ENCODE measurements at places on chromosomes 5 and 9.
A peak's percentile ranks its signal among the peaks of the same experiment; 100 is the strongest.

GRCh38 chr9:97349400-97349799 is 41.9 kb downstream of the CCDC180 start:
- no peak for DNase-seq

GRCh38 chr9:128141604-128142003 is 7.6 kb upstream of the LCN2 start:
- DNase-seq, result no peak

GRCh38 chr5:151071848-151072629 is 8.8 kb downstream of the TNIP1 start:
- no peak for DNase-seq

DNA sequence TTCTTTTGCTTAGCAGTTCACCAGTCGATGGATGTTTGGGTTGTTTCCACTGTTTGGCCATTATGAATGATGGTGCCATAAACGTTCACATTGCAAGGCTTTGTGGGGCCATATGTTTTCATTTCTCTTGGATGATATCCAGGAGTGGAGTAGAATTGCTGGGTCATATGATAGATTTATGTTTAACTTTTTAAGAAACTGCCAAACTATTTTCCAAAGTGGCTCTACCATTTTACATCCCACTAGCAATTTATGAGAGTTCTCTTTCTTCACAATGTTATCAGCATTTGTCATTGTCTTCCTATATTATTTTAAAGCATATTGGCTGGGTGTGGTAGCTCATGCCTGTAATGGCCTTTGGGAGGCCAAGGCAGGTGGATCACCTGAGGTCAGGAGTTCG is 5.2 kb downstream of the GPR107 start:
- DNase-seq, result no peak

- peak; percentile 29 for DNase-seq
Observed at GRCh38 chr5:76402251-76402885, 717 bp upstream of the IQGAP2 start.

GRCh38 chr9:4296217-4296616 is 3.7 kb downstream of the GLIS3 start:
- no peak for DNase-seq

GRCh38 chr5:177358370-177358819 is 671 bp downstream of the RGS14 start:
- DNase-seq, result no peak

DNA sequence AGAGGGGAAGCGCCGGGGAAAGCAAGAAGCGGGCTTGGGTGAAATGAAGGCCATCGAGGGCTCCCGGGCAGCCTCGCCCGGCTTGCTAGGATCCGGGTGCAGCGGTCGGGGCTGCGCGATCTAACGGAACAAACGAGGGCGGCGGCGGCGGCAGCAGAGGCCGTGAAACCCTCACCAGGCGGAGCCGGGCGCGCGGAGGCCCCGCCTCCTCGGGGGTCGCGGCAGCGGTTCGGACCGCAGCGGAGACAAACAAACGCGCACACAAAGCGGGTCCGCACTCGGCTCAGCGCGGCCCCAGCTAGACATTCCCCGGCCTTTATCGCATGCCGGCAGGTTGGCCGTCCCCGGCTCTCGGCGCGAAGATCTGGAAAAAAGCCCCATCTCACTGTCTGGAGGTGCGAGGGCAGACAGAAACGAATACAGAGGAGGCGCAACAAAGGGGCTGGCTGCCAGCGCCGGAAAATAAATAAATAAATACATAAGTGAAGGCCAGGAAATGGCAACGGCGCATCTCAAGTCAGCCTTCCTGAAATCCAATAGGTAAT is 10.5 kb upstream of the TRIM36 start:
- no peak for DNase-seq

GRCh38 chr5:138565100-138565821 is 9.9 kb downstream of the HSPA9 start:
- no peak for DNase-seq

GRCh38 chr9:93427655-93428379 is 23.7 kb upstream of the FAM120A start:
- no peak for DNase-seq

- DNase-seq, result no peak
Observed at GRCh38 chr9:14369011-14369410, 55.1 kb upstream of the NFIB start.

- peak; percentile 64 for DNase-seq
Observed at GRCh38 chr9:68999393-69000105, 14.4 kb downstream of the PRKACG start.

DNA sequence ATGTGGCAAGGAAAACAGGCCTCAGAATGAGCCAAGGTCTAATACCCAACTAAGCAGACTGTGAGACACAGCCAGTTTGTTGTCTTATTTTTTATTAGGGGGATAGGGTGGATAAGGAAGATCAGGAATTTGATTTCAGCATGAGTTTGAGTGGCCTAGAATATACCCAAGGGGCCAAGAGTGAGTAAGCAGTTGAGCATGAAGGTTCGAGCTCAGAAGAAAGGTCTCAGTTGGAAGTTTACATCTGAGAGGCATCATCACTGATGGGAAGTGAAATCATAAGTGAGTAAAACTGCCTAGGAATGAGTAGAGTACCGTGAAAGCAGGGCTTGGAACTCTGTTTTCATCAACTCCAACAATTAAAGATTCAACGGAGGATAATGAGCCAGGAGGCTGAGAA is 12.6 kb downstream of the PSMD5 start:
- DNase-seq, result no peak

DNA sequence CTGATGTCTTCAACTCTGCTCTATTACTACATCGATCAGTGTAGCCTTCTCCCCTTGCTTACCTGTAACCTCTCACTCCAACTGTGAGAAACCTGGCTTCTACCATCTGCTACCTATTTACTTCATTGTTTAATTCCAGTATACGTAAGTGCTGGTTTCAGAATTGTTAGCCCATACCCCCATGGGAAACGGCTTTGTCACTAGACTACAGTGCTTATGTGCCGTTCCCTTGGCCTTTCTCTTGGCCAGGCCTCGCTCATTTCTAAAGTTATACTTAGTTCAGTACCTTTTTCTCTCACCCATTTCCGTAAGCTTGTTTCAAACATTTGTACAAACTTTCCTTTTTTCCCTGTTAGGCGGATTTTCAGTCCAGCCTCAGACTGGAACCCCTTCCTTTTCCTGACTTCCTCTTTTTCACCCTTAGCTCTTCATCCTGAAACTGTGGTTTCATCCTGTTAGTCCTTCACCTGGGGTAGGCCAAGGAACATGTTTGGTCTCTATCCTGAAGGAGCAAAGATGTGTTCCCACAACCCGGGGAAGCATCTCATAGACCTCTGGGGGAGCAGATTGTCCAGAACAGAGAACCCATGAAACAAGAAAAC is 21.7 kb downstream of the ALG2 start:
- DNase-seq, result no peak

DNA sequence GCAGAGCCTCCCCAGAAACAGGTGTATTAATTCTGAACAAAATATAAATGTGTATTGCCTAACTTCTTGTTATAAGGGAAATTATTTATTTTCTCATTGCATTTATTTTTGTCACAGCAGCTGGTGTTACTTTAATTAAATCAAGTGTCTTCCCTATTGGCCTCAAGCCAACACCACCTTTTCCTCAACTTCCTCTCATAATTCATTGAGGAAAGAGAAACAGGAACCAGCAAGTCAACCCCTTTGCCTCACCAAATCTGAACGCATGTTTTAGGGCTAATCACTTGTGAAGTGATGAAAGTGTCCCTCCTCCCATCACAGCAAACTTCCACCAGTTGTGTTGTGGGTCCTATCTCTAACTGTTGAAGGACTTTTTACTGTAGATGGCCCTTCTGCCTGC is 73.1 kb downstream of the DIRAS2 start:
- DNase-seq, result no peak

DNA sequence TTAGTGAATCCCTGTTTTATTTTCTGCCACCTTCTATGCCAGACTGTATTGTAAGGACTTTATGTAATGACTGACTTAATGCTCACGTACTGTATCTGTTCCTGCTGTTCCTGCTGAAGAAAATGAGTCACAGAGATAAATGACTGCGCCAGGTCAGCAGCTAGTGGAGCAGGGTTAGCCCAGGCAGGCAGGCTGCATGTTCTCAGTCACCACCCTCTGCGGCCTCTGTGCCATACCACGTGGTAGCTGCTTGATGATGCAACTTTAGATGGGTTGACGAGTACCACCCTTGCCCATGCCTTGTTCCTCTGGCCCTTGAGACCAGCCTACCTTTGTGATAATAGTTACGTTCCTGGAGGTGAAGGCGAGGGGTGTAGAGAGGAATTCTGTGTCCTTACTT is 161.9 kb downstream of the TRIO start:
- DNase-seq, result peak; percentile 25

GRCh38 chr5:54524082-54524481 is 6.5 kb downstream of the SNX18 start:
- DNase-seq, result no peak

DNA sequence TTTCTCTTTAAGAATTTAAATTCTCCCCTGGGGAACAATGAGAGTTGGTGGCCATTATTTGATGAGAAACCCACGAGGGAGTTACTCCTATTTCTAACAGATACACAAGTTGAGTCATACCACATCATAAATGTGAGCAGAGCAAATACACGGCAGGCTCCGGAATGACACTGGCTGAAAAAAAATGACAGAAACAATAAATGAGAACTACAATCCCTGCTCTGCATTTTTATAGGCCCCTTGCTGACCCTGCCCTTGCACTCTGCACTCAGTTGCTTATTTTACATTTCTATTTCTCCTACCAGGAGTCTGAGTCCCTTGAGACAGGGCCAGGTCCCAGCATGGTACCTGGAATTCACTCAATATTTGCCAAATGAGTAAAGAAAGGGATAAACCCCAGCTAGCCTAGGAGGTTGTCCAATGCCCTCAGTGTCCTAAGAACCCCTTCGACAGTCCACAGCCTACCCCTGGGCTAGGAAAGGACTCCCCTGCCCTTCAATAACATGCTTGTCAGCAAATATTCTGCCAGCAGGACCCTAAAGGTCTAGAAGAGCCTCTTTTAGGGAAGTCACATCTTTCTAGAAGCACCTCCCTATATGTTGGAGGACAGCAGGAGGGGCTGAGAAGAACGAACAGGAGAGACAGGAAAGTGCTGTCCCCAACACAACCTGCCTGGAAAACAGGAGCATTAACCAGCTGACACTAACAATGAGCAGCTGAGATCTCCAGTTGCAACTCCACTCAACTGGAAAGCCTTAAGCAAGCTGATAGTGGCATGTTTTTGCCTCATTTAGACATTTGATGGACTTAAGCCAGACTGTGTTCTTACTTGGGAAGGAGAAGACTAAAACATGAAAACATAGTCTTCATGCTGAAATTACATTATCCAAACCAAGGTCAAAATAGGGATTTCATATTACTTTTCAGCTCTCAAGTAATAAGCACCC is 191.2 kb downstream of the ACTL7B start:
- no peak for DNase-seq

DNA sequence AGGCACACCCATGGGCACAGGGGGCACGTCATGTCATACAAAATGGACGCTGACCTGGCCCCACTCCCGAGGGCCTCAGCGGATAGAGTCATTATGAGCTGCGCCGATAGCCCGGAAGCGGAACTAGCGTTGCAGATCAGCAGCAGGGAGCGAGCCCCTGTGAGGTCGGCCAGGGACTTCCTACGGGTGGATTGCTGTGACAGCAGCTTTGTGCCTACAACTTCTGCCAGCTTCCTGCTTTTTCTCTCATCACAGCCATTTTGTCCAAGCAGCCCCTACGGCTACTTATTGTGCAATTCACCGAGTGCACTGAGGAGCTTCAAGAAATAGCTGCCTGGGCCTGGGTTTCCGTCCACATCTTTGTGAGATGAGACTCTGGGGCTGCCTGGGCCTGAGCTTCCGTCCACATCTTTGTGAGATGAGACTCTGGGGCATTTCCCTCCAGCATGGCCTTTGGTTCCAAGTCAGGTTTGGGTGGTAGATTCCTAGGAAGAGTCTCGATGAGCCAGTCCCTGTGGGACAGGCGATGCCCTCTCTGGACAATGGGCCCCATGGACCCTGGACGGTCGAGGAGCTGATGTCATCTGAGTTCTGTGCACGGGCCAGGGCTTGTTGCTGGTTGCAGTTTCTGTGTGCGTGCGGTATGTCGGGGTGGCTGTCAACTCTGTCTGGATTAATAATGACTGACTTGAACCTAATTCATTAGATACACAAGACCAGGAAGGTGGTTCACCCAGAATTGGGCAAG is 67.0 kb upstream of the GNE start:
- DNase-seq, result no peak

DNA sequence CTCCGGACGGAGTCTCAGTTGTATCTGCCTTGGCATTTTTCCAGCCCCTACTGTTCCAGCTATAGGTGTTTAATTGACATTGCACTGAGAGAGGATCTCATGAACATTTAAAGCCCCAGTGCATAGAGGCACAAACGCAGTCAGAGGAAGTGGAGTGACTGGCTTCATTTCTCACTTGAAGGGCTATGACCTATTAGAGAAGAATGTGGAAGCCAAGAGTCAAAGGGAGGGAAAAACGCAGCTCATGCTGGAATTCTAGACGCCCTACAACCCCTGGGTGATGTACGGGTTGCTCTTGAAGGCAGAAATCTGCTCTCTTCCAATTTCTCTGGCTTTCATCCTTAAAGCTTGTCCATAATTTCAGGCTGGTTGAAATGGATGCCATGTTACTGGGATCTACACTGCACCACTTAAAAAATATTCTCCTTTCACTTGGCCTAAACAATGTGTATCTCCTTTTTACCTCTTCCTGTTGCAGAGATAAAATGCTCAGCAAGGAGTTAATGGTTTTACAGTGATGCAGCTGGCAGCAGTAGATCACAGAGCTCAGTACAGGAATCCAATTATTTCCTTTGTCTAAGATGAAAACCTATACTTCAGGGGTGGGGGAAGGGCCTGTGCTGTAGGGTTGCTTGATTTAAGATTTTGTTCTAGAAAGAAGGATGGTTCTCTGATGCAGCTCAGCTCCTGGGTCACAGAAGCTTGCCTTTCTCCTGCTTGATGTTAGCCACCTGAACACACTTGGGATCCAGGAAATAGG is 61.8 kb upstream of the MAMDC2 start:
- peak; percentile 42 for DNase-seq

- no peak for DNase-seq
Observed at GRCh38 chr9:109681301-109681700, 98.7 kb upstream of the PALM2AKAP2 start.

GRCh38 chr5:87300744-87301143 is 33.1 kb downstream of the RASA1 start:
- peak; percentile 80 for DNase-seq

- no peak for DNase-seq
Observed at GRCh38 chr5:158385982-158386381, 527.0 kb upstream of the CLINT1 start.

GRCh38 chr5:97364731-97365130 is 181.7 kb upstream of the RIOK2 start:
- no peak for DNase-seq

GRCh38 chr5:167049043-167049663 is 1242.3 kb upstream of the WWC1 start:
- peak; percentile 38 for DNase-seq

DNA sequence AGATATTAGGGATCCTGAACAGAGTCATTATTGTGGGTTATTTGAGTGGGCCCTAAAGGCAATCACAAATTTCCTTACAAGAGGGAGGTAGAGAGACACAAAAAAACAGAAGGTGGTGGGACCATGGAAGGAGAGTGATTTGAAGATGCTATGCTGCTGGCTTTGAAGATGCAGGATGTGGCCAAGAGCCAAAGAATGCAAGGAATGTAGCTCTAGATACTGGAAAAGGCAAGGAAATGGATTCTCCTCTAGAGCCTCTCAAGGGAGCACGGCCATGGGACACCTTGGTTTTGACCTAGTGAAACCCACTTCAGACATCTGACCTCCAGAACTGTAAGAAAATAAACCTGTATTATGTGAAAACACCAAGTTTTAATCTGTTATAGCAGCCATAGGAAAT is 53.8 kb downstream of the TTC39B start:
- DNase-seq, result peak; percentile 26

All from urothelium cell line (cell line).